Cardiac fibroblast (primary cell): ENCODE measurements at places on chromosomes 16 and 17.

DNA sequence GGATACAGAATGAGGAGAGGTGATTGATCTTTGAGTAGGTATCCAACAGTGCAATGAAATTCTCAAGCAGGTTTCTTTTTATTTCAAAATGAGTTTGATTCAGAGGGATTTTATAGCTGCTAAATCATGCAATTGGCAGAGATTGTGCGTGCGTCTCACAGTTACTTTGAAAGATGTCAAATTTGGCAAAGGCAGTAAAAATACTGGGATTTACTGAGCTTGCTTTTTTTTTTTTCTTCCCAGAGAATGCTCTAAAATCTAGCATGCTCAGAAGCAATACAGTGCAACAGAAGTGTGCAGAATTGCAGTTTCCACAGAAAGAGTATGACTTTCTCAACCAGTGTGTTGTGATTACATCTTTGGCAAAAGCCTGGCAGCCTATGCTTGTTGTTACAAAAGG lies 410.7 kb upstream of the GOT2 start:
- no peak for DNase-seq

- DNase-seq: no peak
These were observed 220.3 kb downstream of the CPPED1 start for GRCh38 chr16:12583237-12583897.

- DNase-seq: no peak
These were observed 35.1 kb upstream of the GSE1 start for GRCh38 chr16:85577899-85578598.

GRCh38 chr17:62093188-62094155 lies 28.4 kb upstream of the MED13 start:
- DNase-seq: peak; percentile 54

DNA sequence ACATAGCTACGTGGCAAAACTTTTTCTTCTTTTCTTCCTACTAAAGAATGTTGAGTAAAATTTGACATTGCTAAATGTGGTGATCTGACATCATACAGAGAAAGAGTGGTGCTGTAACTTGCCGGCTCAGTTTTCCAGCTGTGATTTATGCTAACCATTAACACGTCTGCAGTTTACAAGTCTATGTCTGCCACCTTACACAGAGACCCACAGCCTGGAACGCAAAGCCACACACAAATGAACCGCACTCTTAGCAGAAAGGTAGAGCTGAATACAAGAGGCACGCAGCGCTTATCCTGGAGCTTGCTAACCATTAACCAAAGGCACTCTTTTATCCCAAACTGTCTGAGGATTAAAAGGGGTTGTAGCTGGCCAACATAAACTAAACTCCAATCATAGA lies 31.9 kb downstream of the CACNG1 start:
- DNase-seq: no peak

GRCh38 chr16:24721830-24722238 lies 7.6 kb upstream of the TNRC6A start:
- no peak for DNase-seq

- DNase-seq: no peak
These were observed 606.9 kb upstream of the SALL1 start for GRCh38 chr16:51757921-51758479.

GRCh38 chr17:73616120-73616872 lies 27.9 kb downstream of the SDK2 start:
- no peak for DNase-seq

- DNase-seq: peak; percentile 74
These were observed at the start of gene TLCD3A for GRCh38 chr17:732067-732901. Gene TLCD3A (plus strand): TSS chr17:732596. CDS start chr17:732648, 52 bp downstream.

- no peak for DNase-seq
These were observed 22.1 kb downstream of the SPACA3 start for GRCh38 chr17:33013596-33014375.

DNA sequence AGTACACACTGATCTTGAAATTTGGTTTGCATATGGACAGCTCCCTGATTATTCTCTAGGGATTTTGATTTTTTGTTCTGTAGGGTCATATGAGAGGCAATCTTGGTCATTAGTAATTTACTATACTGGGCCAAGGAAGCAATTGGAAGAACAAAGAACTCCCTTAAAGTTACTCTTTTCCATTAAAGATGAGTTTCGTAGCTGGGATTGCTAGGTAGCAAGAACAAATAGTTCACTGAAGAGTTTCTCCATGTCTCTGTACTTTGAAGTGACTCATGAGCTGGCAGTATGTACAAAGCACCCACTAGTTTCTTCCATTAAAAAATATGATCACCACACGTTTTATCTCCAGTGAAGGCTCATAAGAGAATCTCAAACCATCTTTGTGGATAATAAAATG lies 6.2 kb upstream of the BCAS3 start:
- DNase-seq: peak; percentile 13

GRCh38 chr16:82470620-82471152 lies 156.1 kb upstream of the CDH13 start:
- DNase-seq: no peak

DNA sequence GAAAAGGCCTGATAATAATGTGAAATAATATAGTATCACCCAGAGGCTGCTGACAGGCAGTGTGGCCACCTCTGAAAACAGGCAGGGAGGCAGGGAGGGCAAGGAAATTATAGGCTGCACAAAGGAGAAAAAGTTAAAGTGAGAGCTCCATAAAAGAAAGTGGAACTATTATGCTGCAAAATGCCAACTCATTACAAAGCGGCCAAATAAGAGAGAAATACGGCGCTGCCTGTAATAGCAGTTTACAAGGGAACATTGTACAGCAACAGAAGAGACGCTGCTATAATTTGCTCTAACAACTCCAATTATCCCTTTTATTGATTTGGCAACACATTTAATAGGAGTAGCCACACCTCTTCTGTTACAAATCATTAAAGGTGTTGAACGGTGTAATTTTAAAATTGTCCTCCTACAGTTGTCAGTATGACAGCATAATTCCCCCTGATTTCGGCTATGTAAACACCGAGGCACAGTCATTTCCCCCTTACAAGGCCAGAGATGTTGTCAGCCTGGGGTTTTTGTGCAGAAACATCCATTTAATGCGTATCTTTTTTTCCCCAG lies 120.3 kb downstream of the MRM1 start:
- DNase-seq: no peak

- DNase-seq: no peak
These were observed 535.1 kb downstream of the CDH11 start for GRCh38 chr16:64586781-64587180.
